ENCODE measurements at places on chromosomes 12 and 14.

- no peak for DNase-seq
These were observed 273.8 kb upstream of the SFSWAP start for GRCh38 chr12:131436922-131437705.

- no peak for DNase-seq
These were observed 29.0 kb downstream of the CAPRIN2 start for GRCh38 chr12:30725739-30726138.

GRCh38 chr14:81594012-81594411, 60.4 kb upstream of the SEL1L start:
- DNase-seq = no peak

DNA sequence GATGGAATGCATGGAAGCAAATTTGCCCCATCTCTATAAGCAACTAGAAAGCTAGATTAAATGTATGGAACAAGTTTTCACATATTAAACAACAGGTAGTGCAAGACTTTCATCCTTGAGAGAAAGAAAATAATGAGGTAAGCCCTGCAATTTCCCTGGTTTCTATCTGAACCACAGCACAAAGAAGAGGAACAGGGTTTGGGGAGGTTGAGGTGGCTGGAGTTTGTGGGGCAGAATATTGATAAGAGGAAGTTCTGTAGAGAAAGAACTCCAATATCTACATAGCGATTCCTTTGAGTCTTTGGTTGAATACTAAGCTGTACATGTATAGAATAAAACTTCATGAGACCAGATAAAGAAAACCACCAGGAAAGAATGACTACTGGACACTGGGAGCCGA, 96.3 kb upstream of the CCND2 start:
- no peak for DNase-seq

- peak; percentile 48 for DNase-seq
These were observed 923 bp upstream of the ITPR2 start for GRCh38 chr12:26833743-26834490.

GRCh38 chr12:43290836-43291235, 261.2 kb downstream of the ADAMTS20 start:
- DNase-seq = no peak

DNA sequence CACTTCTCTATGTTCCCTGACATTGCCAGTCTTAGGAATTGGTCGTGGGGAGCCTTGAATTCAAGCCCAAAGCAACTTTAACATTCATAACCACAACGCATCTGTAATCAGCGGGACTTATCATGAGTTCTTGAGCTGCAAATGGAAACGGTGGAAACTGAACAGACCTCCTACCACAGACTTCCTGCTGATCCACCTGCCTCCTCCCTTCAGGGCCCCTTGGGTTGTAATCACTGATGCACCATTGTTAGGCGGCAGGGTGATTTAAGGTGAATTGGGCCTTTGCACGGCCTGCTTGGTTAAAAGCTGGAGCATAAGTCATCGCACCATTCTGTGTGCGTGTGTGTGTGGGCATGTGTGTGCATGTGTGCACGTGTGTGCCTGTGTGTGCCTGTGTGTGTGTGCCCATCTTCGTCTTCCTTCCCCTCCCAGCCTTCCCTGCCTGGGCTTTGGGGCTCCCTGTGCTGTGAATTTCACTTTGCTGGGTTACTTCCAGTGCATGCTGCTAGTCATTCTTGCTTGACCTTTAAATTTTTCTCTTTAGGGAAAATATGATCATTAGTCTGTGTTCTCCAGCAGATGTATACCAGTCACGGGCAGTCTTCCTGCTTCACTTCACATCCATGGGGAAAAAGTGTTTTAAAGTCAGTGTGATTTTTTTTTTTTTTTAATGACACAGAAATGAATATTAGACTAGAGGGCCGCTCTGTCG, 29.1 kb downstream of the CHST11 start:
- DNase-seq = no peak

DNA sequence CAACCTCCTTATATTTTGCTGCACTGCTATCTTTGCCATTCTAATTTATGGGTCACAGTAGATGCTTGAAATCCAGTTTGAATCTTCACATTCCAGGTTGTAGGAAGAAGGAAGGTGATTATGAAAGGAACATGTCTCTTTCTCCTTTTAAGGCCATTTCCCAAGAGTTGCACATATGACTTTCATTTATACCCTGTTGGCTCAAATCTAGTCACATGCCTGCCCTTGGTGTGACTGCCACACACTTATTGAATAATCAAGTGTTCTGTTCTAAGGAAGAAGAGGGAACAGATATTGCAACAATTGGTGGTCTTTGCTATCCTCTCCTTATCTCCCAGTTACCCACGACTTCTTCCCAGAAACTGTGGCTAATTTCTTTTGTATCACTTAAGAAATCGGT, 404.3 kb downstream of the TMEM117 start:
- no peak for DNase-seq

DNA sequence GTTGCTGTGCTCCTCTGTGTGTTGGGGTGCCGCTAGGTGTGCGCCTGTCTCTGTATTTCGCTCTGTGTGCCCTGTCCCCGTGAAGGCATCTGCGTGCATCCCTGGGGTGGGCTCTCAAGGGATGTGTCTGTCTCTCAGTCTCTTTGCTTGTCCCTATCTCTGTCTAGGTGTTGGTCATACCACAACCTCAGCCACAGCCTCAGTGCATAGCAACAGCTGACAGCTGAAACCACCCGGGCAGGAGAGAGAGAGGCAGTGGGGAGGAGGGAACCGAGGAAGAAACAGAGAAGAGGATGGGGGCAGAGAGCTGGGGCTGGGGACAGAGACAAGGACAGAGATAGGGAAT, 953 bp upstream of the NXPH4 start:
- DNase-seq = no peak

DNA sequence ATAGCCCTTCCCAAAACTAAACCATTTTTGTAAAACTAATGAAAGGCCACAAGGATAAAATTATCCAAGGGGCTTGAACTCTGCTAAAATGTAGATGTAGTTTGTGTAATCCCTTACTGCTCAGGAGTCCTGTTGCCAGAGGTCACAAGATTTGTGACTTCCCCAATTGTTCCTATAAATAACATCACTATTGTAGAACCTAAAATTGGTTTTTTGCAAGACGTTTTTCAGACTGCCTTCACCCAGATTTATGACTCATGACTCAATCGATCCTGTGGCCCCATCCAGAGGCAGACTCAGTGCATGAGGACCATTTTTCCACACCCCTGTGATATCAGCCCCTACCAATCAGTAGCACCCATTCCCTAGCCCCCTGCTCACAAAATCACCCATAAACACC, 61.5 kb upstream of the RASSF8 start:
- DNase-seq = no peak

- no peak for DNase-seq
These were observed 507.0 kb downstream of the SNAPC1 start for GRCh38 chr14:62269204-62269603.

- DNase-seq = no peak
These were observed 154.2 kb downstream of the DPF3 start for GRCh38 chr14:72739446-72740405.

Data from DMS79 (cell line).